ENCODE measurements at places on chromosomes 13 and 19.

DNA sequence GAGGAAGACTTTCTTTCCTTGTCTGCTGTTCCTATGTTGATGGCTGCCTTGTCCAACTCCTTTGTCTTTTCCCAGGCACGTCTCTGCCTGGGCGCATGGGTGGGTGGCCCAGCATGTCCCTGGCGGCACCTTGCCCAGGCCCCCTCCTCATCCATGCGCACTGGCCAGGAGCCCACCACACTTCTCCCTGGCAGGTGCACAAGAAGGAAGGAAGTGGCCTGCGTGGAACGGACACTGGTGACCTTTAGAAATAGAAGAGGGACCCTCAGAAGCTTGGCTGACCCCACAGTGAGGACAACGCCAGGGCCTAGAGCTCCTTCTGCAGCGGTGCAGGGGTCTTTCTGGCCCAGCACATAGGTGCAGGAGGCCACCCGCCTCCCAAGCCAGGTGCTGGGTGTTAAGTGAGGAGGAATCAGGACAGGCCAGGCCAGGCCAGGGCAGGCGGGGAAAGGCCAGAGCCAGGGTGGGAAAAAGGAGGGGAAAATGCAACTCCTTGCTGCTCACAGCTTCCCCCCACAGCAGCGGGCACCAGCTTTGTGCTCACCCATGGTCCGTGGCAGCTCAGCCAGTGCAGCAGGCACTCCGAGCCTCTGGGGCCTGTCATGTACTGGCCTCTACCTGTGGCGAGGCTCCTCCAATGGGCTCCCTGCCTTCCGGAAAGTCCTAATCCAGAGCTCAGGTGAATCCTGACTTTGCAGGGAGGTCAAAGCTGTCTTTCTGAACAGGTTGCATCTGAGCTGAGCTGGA, 104.0 kb downstream of the SOX1 start:
- DNase-seq = no peak

DNA sequence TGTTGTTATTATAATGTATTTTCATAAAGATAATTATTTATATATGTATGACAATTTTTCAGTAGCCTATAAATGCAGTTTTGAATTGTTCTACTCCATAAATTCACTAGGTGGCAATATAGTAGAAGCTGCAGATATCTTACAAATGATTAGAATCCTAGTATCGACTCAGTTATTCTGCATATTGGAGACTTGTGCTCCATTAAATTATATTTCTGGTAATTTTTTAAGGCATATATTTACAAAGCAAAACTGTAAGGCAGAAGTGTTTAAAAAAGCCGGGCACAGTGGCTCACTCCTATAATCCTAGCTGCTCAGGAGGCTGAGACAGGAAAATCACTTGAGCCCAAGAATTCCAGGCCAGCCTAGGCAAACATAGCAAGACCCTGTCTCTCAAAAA, 58.7 kb downstream of the DPY19L3 start:
- DNase-seq = no peak

- DNase-seq = no peak
Observed at GRCh38 chr13:59542303-59542702, 621.4 kb downstream of the DIAPH3 start.

GRCh38 chr19:33294058-33294798, 8.1 kb downstream of the CEBPA start:
- DNase-seq = no peak

DNA sequence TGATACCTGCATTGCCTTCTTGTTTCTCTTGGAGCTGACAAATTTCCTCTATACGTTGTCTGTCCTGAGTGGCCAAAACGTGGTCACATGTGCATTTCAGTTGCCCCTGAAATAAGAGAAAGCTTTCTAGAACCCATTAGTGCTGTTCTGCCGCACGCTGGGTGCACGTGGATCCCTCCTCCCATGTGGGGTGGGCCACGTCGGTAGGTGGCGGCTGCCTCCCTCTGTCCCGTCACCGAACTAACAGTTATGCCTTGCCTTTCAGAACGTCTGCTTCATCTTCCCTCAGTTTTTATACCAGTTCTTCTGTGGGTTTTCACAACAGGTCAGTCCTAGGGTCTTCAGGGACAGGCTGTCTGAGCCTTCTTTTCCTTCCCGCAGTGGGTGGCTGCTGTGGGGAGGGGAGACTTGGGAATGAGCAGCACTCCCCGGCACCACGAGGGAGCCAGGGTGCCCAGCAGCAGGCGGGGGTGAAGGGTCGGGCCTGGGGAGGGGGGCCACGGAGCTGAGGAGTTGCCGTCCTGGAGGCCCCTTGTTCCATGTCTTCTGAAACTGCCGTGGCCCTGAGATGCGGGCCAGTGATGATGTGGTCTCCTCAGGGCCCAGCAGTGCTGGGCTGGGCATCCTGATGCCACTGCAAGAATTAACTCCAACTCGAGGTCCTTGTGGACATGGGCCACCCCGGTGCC, 109.7 kb upstream of the MCF2L start:
- DNase-seq = no peak

DNA sequence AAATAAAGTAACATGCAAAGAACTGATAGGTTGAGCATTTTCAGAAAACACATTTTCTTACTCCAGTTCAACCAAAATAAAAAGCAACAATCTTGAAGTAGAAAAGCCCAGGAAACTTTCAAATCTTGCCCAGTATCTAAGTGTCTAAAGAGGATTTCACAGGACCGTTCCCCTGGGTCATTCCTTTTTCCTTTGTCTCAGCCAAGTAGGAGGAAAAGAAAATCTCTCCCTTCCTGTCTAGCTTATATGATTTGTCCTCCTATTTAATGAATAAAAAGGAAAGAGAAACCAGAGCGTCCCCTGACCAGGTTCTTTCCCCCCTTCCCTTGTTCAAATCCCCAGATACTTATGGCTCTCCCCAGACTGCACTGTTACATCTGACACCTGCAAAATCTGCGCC, 248.0 kb downstream of the KCTD12 start:
- no peak for DNase-seq

DNA sequence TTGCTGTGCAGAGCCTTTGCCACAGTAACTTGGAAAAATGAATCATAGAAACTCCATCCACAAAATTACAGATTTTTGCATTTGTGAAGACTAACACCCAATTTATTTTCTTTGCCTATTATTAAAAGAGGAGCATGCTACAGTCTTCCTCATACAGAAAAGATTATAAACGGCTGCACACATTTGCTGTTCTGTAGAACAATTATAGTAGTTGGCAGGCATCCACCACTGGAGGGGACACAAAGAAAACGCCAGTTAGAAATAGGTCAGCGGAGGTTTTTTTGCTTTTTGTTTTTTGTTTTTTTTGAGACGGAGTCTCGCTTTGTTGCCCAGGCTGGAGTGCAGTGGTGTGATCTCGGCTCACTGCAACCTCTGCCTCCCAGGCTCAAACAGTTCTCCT, 51.6 kb downstream of the SACS start:
- DNase-seq = no peak

DNA sequence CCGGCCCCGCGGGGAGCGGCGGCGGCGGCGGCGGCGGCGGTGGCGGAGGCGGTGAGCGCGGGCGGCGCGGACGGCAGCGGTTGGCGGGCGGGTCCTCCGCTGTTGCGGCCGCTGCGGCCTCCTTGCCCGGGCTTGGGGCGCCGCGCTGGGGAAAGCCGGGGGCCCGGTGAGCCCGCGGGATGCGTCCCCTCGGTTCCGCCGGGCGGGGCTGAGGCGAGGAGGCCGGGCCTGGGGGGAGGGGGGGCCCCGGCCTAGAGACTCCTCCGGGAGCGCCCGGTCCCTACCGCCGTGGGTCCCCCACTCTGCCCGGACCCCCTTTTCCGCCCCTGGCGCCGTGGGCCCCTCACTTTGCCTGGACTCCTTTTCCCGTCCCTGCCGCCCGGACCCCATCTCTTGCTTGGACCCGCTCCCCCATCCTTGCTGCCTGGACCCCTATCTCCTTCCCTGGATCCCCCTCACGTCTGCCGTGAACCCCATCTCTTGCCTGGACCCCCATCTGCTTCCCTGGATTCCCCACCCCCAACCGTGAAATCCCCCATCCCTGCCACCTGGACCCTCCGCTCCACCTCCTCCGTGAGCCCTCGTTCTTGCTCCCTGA, 28.6 kb upstream of the NDUFS7 start:
- no peak for DNase-seq

DNA sequence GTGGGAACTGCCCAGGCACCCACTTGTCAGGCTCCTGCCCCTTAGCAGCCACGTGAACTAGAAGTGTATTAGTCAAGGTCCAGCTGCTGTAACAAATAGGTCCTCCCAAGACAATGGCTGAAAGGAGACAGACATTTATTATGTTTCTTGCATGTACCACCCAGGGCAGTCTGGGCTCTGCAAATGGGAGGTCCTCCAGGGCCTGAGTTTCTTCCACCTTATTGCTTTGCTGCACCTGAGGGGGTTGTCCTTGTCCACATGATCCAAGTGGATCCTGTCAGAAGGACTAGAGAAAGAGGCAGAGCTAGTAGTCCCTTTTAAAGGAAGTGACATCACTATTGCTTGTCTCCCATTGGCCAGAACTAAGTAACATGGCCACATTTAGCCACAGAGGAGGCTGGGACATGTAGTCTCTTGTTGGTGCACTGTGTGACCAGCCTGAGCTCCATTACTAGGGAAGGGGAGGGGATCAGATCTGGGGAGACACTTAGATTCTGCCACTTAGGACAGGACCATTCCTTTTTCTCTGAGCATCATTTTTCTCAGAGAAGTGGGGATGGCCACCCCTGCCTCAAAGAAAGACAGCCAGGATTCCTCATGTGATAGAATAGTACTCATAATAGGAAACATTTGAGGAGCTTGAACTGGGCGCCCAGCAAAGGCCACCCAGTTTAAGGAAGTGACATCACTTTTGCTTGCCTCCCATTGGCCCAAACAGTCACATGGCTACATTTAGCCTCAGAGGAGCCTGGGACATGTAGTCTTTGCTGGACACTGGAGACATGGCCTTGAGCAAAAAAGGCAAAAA, 15.1 kb downstream of the CC2D1A start:
- no peak for DNase-seq
